ENCODE measurements at places on chromosomes 5 and 9.

- no peak for DNase-seq
Observed at GRCh38 chr5:142082182-142082781, 26.3 kb upstream of the NDFIP1 start.

DNA sequence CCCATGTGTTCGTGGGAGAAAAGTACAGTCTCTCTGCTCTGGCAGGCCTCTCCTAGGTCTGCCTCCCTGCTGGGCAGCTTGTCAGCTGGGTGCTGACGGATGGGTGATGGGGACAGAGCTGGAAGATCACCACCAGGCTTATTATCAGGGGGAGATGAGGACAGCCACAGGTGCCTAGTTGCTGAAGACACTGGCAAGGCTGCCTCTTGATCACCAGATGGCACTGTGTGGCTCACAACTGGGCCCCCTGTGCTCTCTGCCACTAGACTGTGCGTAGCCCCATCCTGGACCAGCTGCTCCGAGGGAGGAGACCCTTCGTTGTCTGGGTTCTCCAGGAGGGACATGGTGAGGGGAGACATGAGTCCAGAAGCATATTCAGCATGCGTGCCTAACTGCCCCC is 73.0 kb downstream of the KIF24 start:
- no peak for DNase-seq

- DNase-seq: no peak
Observed at GRCh38 chr9:137417161-137418021, 5.6 kb downstream of the EXD3 start.

DNA sequence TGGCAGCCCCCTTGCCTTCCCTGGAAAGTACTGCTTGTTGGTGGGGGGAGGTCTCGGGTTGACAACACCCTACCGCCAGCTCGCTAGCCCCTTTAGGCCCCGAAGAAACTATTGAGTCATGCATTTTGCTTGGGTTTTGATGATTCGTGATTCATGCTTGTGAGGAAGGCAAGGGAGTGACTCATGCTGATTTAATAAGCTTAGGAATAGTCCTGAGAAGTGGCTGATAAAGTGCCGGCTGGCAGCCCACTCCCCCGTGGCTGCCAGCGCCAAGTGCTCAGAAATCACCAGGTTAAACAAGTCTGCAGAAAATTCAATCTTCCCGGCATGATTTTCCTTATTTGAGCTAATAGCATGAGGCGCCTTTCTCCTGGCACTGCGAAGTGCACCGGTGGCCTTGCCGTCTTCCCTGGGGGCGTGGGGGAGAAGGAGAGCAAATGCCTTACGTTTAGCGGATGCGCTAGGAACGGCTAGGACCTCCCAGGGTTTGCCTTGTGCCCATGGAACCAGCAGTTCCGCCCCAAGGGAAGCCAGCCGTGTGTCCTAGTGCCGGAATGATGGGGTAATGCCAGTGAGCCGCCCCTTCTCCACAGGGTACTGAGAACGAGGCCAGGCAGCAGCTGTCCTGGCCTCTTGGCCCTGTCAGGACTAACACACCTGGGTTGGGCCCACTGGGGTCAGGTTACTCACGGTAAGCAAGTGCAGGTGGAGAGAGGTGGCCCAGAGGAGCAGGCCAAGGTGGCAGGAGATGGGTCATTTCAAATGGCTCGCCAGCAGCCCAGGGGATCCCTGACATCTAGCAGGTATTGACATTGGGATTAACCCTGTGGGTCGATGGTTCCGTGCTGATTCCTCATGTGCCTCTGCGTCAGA is 151.9 kb downstream of the MACROH2A1 start:
- no peak for DNase-seq

DNA sequence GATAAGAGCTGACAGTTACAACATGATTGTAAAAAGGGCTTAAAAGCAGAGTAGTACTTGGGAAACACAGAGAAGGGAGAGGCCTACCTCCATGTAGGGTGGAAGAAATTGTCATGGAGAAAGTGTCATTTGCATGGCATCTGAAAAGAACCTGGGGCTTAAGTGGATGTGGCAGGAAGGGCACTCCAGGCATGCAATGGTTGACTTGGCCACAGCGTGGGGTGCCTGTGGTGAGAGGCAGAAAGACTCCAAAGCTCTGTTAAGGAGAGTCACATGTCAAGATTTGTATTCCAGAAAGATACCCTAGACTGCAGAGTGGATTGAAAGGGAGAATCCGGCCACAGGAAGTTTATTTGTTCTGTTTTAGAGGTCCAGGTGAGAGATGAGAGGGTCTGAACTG is 2.4 kb downstream of the POLR3G start:
- no peak for DNase-seq

DNA sequence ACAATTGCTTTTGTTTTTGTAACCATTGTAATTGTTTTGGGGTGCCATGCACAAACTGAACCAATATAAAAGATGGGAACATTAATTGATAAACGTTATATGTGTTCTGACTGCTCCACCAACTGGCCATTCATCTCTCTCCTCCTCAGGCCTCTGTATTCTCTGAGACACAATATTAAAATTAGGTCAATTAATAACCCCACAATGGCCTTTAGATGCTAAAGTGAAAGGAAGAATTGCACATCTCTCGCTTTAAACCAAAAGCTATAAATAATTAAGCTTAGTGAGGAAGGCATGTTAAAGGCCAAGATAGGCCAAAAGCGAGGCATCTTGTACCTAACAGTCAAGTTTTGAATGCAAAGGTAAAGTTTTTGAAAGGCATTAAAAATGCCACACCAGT is 448.4 kb upstream of the ITGA1 start:
- DNase-seq: no peak

DNA sequence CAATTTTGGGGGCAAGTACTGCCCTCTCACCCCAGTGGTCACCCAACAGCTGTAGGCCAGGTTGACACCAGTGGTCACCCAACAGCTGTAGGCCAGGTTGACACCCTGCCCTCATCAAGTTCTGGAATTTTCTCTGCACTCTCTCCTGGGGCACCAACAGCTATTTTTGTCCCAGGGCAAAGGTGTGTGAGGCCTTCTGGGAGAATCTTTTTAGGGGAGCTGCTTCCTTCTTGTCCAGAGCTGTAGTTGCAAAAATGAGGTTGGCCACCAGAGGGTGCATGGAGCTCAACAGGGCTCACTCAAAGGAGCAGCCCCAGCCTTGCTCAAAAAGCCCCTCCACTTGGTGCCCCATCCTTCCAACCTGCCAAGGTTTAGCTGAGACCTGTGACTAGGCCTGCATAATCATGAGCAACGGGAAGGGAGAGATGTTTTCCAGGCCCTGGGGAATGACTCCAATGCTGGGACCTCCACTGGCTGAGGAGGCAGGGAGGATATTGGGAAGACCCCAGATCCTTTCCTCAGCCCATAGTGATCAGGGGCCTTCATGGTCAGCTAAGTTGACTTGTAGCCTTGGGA is 10.6 kb upstream of the P4HA2 start:
- DNase-seq: peak; percentile 71

DNA sequence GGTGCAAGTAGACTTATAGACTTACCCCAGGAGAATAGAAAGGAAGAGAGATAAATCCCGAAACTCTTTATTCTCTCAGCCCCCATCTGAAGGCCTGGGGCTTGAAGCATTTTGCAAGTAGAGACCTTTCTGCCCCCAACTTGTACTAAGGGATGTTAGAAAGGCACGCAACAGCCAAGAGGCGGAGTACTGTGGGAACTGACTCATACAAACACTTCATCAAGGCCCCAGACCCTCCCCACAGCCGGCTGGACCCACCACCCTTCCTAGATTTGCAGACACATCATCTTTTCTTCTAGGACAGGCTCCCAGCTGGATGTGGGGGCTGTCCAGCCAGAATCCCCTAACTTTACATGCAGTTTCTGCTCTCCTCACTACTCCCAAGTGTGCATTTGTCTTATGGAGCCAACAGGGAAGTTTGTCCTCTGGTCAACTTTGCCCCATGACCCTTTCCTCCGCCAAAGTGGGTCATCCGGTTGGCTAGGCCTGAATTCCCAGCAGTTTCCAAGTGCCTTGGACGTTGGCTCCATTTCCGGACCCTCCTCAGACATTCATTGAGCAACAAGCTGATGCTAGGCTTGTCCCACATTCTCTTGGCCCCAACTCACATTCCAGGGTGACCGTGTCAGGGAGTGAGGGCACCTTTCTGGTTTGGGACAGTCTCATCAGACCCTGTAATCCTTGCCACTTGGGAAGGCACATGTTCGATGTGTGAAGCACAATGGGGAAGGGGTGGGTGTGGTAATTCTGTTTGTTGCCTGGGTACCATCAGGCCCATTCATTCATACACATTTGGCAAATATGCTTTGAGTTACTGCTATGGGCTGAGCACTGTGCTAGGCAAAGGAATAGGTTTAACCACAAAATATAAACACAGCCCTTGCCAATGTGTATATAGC is 64.6 kb downstream of the ABLIM3 start:
- no peak for DNase-seq

DNA sequence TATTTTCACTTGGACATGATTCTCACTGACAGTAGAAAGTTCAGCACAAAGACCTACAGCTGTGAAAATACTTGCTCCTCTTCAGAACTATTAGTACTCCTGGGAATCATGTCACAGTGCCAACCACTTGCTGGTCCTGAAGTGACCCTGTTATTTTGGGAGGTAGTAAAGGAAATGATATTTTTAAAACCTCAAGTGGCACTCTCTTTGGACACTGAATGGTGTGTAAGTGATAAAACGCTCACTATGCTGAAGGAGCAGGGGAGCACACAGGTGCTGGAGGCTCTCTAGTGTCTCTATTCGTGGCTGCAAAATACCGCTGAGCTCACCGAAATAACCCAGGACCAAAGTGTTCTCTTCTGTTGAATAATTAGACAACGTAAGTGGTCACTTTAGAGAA is 76.9 kb upstream of the SPATA31D4 start:
- no peak for DNase-seq

DNA sequence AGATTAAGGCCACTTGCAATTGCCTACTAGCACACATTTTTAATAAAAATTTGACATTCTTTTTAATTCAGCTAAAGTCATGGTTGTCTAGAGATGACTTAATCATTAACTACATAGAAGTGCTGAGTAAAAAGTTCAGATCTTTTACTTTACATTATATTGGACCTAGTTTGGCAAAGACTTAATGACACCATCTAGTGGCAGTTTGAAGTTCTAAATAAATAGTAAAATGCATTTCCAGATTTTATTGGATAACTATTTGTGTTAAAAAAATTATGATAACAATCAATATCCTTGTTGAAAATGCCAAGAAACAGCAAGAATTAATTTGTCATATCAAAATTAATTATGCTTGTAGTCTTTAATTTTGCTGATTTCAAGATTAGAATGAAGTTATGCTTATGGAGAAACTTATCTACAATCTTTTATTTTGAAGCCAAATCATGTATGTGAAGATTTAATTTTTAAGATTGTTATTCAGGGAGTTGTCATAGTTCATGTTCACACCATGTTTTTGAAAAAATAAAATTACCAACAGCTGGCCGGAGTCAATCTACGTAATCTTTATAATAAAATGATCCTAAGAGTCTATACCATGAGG is 69.6 kb upstream of the PJA2 start:
- DNase-seq: no peak

DNA sequence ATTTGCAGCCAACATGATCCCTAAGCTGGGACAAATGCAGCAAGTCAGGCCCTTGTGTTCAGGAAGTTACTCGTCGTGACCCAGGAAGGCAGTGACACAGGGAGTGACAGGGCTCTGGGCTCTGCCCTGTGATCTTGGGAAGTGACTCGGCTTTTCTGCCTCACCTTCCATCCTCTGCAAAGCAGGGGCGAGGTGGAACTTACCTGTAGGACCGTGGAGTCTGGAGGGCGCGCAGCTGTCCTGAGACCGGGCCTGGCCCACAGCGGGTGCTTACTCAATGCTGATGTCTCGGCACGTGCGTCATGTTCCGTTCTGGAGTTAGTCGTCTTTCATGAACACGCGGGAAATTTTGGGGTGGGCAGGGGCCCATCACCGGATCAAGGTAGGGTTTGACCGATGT is 22.8 kb upstream of the LPCAT1 start:
- no peak for DNase-seq

DNA sequence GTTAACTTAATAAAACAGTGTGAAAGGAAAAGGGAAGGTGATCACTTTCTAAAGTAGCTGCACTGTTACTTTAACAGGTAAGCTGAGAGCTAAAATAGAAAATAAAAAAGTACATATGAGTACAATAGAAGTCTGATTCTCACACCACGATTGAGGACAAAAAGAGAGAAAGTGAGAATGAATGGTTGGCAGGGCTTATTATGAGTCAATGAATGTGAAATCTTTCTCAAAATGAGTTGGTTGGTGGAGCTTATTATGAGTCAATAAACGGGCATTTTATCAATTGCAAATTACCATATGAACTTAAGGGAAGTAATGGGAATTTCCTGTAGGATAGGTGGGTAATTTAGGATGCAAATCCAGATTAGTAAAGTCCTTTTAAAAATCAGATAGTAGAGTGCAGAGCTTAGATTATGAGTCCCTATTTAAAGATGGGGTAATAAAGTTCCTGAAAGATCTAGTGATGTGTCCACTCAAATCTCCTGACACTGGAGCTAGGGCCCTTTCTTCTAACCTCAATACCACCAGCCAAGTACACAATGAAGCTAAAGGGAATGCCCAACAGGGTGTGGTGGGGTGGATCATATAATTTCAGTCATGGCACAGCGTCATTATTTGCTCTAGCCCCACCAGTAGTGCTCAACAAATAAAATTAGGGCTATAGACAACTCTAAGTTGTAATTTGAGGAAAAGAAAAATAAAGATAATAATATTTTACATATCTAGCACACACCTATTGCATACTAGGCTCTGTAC is 21.1 kb upstream of the TLR4 start:
- DNase-seq: no peak

DNA sequence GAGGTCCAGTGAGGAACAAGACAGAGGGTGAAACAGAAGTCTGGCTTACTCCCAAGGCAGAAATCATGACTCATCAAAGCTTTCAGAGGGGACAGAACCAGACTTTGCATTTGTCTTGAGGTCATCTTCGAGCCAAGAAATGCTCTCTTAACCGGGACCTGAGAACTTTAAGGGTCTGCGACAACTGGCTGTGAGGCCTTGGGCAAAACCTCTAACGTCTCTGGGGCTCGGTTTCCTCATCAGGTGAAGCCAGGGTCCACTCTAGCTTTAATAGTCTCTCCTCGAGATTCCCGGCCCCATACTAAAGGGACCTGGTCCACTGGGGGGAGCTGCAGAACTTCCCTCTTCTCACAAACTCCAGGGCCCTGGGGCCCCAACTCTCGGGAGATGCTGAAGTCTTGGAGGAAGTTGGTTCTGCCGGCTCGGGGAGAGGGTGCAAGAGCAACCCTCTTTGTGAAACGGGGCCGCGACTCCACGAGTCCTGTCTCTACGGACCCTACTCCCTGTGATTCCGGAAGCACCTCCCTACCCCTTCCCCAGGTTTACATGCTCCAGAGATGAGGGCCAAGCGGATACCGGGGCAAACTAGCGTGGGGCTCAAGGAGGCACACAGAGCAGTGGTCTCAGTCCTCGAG is 2.6 kb downstream of the GLIS3 start:
- peak; percentile 10 for DNase-seq

DNA sequence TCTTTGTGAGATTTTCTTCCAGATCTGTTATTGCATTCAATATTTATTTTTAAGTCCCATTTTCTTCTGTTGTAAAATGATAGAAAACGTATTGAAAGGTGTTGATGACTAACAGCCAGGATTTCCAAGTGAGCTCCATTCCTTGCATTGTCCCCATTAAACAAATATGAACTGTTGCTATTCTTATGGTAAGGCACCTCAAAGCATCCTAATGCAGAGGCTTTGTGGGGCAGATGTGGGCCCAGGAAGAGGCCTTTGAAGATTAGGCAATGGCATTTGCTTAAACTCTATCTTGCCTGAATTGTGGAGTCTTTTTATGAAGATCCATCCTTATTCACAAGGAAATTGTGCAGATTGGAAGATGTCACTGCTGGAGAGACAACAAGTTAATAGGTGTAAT is 38.9 kb downstream of the NTRK2 start:
- no peak for DNase-seq

Measured in memory B cell (primary cell).